ENCODE measurements at places on chromosomes 3 and 15. TPM values are rescaled to one million over a fixed set of nuclear protein-coding genes. Genes with fewer than 3 reads are reported as not detected.

The ZIC1 gene
- 2.2 TPM for total RNA-seq

The CHRFAM7A gene
- total RNA-seq = 3.3 TPM

The HESX1 gene
- total RNA-seq = 9.0 TPM

The VPS8 gene
- total RNA-seq = 41.0 TPM

The ZNF860 gene
- 8.6 TPM for total RNA-seq

The POPDC2 gene
- 0.19 TPM for total RNA-seq

The DGKG gene
- total RNA-seq = not detected

The GRAMD2A gene
- total RNA-seq = 1.5 TPM

The GOLGA6D gene
- total RNA-seq = 0.73 TPM

The STAC gene
- total RNA-seq = 18.1 TPM

The AGTR1 gene
- not detected for total RNA-seq

The ARPIN gene
- 3.1 TPM for total RNA-seq

DNA sequence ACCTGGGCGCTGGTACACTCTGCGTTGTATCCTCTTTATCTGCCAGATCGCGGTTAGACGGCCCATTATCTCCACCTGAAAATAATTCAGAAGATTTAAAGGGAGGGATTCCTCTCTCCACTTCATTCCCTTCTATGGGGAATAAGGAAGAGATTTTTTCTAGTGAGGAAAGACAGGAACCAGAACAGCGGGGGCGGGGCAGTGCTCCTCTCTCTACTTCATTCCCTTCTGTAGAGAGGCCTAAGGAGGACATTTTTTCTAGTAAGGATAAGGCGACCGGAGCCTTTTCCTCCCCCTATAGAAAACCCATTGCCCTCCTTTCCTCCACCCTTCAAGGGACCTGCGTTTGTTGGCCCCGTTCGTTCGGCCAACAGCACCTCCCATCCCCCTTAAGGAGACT, 8.3 kb upstream of the LIPH start:
- DNase-seq = no peak
- no peak overlapping the region for H3K27ac ChIP-seq
- no peaks in the 10 kb centered on the region for H3K27me3 ChIP-seq
- H3K4me3 ChIP-seq = no peak overlapping the region
- H3K36me3 ChIP-seq = no peaks in the 10 kb centered on the region
- H3K4me1 ChIP-seq = peaks cover 7% of the 10 kb centered on the region

DNA sequence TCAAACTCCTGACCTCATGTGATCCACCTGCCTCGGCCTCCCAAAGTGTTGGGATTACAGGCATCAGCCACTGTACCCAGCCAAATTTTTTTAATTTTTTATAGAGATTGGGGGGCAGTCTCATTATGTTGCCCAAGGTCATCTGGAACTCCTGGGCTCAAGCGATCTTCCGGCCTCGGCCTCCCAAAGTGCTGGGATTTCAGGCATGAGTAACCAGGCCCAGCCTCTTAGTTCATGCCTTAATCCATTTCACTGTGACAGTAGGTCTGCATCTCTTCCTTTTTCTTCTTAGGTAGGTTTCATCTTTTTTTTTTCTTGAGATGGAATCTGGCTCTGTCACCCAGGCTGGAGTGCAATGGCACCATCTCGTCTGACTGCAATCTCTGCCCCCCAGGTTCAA, 37.3 kb upstream of the PPP4R2 start:
- no peak overlapping the region for H3K27ac ChIP-seq
- H3K36me3 ChIP-seq = no peaks in the 10 kb centered on the region
- H3K27me3 ChIP-seq = no peaks in the 10 kb centered on the region
- no peak for DNase-seq
- H3K4me3 ChIP-seq = no peak overlapping the region
- peaks cover 4% of the 10 kb centered on the region for H3K4me1 ChIP-seq

- peaks cover 5% of the 10 kb centered on the region for H3K4me1 ChIP-seq
- no peak for DNase-seq
- H3K4me3 ChIP-seq = no peak overlapping the region
- H3K36me3 ChIP-seq = no peaks in the 10 kb centered on the region
- H3K27me3 ChIP-seq = no peaks in the 10 kb centered on the region
Measured at GRCh38 chr3:174331095-174331800, 527.9 kb upstream of the NAALADL2 start.

DNA sequence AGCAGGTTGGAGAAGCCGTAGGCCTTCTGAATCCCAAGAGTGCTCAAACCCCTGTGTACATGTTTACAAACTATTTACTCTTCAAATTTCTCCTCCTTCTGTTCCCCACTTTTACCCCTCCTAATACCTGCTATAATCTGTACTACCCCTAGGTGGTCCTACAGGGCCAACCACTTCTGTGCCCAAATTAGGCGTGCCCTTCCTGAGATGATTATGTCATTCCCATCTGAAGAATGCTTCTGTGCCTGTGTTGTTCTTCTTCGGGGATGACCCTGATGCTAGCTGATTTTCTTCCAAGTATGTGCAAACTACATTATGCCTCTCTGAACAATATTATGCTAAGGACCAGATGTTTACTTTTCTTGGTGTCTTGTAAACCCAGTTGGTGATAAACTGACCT, 20.5 kb downstream of the RBP2 start:
- DNase-seq = no peak
- H3K36me3 ChIP-seq = no peaks in the 10 kb centered on the region
- no peak overlapping the region for H3K4me3 ChIP-seq
- H3K27me3 ChIP-seq = no peaks in the 10 kb centered on the region
- no peak overlapping the region for H3K27ac ChIP-seq

GRCh38 chr3:177813322-177813721, 616.0 kb upstream of the TBL1XR1 start:
- no peaks in the 10 kb centered on the region for H3K4me1 ChIP-seq
- no peaks in the 10 kb centered on the region for H3K27me3 ChIP-seq
- H3K4me3 ChIP-seq = no peak overlapping the region
- H3K36me3 ChIP-seq = no peaks in the 10 kb centered on the region

DNA sequence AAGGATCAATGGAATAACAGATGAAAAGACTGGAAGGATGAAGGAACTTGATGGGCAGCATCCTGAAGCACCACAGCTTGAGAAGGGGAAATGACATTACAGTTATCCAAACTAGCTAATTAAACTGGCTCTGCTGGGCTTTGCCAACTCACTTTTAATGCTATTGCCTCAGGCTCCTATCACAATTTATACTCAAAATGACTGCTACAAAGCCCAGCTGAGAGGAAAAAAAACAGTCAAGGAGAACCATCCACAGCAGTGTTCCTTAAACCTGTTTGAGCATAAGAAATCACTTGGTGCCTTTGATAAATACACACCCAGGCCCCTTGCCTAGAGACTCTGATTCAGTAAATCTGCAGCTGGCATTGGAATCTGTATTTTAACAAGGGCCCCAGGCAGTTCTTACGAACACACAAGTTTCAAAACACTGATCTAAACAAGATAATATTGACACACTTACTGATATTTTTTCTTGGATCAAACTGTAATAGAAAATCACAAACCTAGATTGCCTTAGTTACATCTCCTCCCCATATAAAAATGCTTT, 85.8 kb downstream of the MB21D2 start:
- DNase-seq = no peak
- no peaks in the 10 kb centered on the region for H3K27me3 ChIP-seq
- no peaks in the 10 kb centered on the region for H3K36me3 ChIP-seq
- no peak overlapping the region for H3K27ac ChIP-seq
- H3K4me1 ChIP-seq = peaks cover 7% of the 10 kb centered on the region
- H3K4me3 ChIP-seq = no peak overlapping the region
